Activated CD8-positive, alpha-beta memory T cell treated with anti-CD3 and anti-CD28 coated beads for 1 hour (primary cell): ENCODE measurements at places on chromosomes 11 and 22.

- peak; percentile 56 for DNase-seq
These were observed 28.5 kb downstream of the RCOR2 start for GRCh38 chr11:63888170-63889086.

GRCh38 chr11:121367001-121367843, 74.7 kb downstream of the SC5D start:
- no peak for DNase-seq

DNA sequence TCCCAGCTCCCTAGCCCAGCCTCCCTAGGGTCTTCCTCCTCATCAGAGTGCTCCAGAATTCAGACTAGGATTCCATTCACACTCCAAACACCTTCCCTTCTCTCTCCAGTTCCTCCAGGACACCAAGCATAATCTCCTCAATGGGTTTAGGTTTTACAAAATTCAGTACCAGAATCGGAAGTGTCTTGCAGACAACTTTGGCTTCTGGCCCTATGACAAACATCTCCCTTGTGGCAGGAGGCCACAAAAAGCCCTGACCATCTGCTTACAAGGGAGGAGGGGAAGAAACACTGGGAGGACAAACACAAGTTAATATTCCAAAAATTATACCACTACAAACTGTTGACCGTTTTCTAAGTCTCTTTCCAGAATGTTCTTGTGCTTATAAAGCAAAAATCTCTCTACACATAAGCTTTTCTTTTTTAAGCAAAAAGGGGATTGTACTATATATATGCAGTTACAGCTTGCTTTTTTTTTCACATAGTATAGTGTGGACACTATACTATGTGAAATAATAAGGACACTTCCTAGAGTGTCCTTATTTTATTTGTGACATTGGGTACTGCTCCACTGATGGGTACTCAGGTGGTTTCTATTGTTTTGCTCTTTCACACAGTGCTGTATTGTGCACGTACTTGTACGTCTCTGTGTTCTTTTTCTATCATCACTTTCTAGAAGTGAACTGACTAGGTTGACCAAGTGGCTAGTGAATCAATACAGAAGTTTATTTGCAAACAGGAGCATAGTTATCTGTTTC, 78.7 kb downstream of the BDNF start:
- no peak for DNase-seq

GRCh38 chr11:127339376-127339775, 338.8 kb upstream of the KIRREL3 start:
- DNase-seq, result no peak

GRCh38 chr22:36211237-36211861, 9.7 kb upstream of the APOL4 start:
- no peak for DNase-seq

DNA sequence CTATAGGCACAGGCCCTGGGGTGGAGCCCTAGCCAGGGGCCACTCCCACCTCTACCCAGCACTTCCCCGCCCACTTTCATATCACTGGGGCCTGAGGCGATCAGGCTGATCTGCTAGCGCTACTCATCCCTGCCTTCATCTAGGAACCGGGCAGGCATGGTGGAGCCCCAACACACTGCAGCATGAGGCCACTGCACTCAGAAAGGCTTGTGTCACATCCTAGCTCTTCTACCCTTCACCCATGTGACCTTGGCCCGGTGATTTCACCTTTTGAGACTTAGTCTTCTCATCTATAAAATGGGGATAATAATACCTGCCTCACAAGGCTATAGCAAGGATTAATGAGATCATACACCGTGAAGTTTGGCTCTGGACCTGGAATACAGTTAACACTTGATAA, 18.1 kb upstream of the GDPD5 start:
- DNase-seq, result no peak

- no peak for DNase-seq
These were observed 107.7 kb downstream of the CADM1 start for GRCh38 chr11:115396533-115396932.
